ENCODE measurements at places on chromosomes 5 and 9.

- DNase-seq: no peak
These were observed 218.4 kb downstream of the EBF1 start for GRCh38 chr5:158881091-158881880.

- no peak for DNase-seq
These were observed 329.8 kb upstream of the IRX4 start for GRCh38 chr5:2212481-2212880.

DNA sequence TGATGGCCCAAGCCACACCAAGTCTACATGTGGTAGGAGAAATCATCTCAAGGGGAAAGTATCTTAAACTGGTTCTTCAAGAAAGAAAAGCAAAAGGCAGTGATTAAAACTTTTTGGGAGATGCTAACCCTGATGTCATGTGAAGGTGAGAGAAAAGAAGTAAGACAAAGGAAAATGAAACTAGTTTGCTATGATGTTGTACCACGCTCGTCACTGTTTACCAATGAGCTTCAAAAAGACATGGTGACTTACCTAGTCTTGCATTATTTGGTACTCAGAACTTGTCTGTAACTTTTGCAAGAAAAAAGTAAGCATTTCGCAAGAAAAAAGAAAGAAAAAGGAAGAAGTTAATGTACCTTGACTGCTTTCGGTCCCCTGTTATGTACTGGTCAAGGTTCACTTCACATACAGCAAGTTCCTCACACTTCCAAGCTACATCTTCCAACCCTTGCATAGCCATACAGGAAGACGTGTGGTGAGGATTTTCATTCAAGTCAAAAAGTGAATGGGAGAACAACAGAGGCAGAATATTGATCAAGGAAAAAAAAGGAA, 739.3 kb downstream of the NR2F1-AS1 start:
- no peak for DNase-seq

DNA sequence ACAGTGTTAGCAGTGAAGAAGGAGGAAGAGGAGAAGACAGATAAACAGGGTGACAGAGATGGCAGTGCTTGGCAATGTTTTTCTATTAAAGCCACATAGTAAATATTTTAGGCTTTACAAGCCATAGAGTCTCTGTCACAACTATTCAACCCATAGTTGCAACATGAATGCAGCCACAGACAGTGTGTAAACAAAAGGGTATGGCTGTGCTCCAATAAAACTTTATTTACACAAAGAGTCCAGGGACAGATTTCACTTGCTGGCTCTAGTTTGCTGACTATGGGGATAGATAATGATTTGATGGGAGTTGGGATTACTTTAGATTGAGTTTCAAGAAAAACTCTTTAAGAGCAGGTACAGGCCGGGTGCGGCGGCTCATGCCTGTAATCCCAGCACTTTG, 224.8 kb upstream of the SEMA6A start:
- no peak for DNase-seq

DNA sequence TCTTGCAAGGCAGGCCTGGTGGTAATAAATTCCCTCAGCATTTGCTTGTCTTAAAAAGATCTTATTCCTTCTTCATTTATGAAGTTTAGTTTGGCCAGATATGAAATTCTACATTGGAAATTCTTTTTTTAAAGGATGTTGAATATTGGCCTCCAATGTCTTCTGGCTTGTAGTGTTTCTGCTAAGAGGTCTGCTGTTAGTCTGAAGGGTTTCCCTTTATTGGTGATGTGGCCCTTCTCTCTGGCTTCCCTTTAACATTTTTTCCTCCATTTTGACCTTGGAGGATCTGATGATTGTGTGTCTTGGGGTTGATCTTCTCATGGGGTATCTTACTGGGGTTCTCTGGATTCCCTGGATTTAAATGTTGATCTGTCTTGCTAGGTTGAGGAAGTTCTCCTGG, 33.5 kb upstream of the PRR16 start:
- DNase-seq: no peak

DNA sequence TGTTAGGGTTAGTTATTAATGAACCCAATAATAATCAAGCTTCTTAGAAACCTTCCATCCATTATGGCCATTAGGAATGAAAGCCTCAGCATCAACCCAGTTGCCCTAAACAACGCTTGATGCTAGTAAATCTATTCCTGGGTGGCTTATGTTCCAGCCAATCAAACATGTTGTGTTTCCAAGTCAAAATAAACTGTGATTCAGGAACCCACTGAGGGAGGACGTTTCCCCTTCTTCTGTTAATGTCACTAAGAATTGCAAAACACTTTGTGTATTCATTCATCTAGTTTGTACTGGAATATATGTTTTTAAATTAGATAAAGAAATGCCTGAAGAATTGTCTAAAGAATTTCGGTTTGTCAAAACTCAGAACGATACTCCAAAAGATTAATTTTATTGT, 142.5 kb upstream of the MSX2 start:
- no peak for DNase-seq

DNA sequence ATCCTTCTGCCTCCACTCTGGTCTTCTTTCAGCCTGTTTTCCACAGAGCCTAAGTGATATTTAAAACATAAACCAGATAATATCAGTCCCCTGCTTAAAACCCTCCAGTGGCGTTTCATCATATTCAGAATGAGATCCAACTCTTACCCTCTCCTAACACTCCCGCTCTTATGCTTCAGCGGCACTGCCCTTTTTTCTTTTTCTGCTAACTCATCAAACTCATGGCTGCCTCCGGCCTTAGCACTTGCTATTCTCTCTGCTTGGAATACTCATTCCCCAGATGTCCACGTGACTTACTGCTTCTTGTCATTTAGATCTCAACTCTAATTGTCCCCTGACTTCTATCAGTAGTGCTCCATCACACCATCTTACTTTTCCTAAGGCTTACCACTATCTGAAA, 73.6 kb downstream of the PIP5K1B start:
- DNase-seq: no peak

DNA sequence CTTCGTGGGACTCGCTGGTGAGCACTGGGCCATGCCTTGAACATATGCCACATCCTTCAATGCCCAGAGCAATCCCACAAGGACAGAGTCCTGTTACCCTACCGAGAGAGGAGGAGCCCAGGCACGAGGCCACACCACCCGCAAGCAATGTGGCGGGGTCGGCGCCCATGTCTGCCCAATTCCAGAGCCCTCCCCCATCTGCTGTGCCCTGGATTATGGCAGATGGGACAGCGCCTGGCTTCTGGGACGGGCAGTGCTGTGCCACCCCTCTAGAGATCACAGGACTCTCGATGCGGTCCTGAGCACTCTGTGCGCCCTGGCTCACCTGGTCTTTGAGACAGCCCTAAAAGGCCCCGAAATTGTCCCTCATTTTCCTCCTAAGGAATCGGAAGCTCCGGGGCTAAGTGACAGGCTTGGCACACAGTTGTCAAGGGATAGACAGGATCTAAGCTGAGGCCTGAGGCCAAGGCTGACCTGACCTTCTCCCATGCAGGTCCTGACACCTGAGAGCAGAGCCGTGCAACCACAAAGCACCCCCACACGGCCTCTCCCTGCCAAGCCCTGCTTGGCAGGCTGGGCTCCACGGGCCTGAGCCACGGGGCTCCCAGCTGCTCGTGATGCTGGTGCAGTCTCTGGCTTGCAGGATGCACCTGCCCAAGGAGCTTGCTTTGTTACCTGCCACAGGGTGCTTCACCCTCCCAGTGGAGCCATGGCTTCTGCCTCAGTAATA, 48.8 kb downstream of the PRRT1B start:
- DNase-seq: no peak

DNA sequence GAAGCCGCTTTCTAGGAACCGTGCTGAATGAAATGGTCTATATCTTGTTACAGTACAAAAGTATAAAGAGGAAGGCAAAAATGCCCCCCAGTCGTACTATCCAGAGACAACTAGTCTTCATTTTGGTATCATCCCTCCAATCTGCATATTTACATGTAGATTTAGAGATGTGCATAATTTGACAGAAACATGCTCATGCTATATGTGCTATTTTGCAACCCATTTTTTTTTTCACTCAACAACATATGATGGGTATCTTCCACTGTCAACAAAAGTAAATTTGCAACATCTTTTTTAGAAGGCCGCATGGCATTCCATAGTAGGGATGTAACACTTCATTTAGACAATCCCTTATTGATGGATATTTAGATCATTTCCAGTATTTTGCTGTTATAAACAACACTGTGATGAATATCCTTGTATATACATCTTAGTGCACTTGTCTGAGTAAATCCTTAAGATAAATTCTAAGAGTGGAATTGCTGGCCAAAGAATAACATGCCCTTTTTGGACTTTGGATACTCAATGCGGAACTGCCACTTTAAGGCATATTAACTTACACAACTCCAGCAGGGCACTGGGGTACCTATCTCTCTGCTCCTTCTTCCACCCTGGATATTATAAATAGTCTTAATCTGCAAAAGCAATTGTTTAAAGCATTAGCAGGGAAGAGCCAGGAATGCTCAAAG, 71.1 kb upstream of the SH3PXD2B start:
- DNase-seq: no peak

GRCh38 chr9:135961277-135961715, at the start of gene UBAC1:
UBAC1 (minus strand) TSS chr9:135961373; CDS start chr9:135961162, 211 bp downstream.
- DNase-seq: peak; percentile 97

DNA sequence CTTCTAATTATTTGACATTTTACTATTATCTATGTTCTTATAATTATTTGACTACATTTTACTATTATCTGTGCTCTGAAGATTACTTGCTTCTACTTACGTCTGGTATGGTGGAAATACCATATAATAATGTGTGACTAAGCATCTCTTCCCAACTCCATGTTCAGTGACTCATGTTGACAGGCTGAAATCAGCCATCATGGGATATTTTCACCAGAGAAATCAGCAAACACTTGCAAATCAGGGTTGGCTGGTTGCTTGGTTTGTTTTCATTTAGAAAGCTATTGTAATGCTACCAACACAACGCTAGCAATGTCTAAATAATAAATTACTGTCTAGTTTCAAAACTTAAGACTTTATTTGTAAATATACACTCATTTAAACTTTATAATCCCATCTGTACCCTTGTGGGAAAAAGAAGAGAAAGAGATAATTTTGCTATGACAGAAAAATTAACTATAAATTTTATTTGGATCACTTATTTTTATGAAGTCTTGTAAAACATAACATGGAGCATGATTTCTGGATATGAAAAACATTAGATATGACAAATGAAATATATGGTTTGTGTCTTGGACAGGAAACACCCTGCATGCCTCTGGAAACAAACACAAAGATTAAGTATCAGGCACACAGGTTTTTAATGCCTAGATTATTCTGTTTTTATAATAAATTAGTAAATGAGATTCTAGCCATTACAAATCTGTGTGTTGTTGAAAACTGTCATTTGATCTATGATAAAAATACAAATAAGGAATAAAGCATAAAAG, 337.6 kb downstream of the BNC2 start:
- no peak for DNase-seq

DNA sequence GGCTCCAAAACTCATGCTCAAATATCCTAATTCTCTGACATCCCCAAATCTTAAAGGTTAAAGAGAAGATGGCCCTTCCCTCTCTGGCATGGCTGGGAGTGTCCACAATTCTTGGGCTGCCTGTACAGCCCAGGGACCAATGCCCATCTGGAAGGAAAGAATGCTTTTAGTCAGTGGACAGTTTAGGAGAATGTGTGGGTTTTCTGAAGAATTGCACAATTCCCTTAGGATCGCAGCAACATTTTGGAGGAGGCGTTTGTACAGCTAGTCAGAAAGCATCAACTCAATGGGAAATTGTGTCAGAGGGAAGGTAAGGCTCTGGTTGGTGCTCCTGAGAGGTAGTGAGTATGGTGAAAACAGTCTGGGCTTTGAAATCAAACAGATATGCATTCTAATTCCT, 15.0 kb downstream of the FAM193B start:
- DNase-seq: no peak

DNA sequence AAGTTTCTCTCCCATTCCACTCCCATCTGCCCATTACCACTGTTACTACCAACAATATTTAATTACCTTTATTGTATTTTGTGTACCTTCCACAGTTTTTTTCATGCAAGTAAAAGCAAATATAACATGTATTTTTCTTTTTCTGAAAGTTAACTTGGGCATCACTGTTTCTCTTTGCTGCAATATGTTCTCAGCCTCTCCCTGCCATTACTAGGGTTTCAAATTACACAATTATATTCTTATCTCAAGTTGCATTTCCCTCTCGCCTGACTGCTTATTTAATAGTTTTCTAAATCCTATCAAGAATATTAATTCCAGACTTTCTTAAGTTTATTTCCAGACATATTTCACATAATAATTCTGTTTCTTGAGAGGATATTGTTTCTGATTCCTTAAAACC, 46.9 kb upstream of the GAS1 start:
- DNase-seq: no peak

DNA sequence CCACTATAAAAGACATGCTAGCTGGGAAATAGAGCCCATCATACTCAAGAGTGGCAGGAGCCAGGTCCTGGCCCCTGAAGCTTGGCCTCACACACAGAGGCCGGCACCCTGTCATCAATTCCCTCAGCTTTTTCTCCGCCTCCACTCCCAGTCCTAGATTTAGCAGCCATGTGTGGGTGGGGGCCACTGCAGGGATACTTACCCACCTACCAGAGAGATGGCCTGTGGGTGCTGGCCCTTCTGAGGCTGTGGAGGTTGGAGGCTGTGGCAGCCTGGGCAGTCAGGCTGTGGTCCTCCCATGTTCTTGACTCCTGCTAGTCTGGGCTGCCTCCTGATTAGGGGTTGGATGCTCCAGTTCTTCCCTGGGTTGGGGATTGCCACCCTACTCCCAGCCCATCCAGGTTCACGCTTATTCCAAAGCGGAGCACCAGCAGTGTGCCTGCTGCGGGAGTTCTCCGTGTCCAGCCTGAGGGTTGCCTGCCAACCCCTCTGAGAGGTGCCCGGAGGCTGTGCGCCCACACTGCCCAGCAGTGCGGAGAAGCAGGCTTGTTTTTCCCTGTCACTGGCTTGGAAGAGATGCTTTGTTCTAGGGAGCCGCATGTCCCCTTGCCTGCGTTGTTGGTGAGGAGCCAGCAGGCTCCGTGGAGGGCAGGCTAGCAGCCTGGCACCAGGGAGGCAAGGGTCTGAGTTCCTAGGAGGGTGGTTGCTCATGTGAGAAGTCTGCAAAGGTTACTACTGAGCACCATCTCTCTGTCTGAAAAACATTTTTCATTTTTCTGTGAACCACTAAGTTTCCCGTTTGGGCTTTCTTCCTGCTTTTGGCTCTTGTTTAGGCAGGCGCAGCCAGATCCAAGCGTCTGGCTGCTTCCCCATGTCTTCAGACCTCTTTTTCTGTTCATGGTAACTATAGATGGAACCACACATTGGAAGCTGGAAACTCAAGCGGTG, 7.5 kb downstream of the SLC22A5 start:
- DNase-seq: no peak

DNA sequence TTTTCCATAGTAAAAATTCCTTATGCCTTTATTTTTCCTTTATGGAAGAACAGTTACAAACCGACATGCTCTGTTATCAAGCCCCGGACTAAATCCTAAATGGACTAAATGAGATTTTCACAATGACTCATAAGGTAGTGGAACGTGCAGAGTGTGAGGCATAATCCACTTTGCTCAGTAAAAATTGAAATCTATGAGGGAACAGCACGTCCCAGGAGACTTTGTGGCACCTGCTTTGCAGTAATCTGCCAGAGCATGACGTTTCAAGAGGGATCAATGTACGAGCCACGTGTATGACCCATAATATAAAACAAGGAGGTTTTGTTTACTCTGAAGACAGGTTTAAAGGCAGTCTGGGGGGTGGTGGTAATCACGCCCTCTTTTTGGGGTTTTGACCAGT, 83.8 kb upstream of the GNA14 start:
- no peak for DNase-seq

GRCh38 chr5:104564530-104564929, 1001.9 kb upstream of the NUDT12 start:
- DNase-seq: no peak
